ENCODE measurements at places on chromosomes 13 and 19.

DNA sequence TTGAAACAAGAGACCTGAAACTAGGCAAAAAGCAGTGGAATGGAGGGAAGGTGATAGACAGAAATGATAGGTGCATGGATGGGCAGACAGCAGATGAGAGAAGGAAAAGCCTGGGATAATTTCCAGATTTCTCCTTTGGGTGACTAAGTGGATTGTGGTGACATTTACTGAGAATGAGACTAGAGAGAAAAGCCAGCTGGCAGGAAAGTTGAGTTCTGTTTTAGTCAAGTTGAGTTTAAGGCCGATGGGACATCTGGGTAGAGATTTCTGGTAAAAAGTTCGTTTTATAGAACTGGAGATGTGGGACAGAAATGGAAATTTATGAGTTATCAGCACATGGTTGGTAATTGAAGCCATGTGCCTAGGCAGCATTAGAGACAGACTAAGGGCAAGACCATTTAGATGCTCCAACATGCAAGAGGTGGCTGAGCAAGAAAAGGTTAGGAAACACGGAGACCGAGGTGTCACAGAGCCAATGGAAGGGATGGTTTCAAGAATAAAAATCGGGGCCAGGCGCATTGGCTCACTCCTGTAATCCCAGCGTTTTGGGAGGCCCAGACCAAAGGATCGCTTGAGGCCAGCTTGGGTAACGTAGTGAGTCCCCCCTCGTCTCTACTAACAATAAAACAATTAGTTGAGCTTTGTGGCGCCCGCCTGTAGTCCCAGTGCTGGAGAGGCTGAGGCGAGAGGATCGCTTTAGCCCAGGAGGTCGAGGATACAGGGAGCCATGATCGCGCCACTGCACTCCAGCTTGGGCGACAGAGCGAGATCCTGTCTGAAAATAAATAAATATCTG, 9.6 kb upstream of the DGKH start:
- DNase-seq, result no peak

DNA sequence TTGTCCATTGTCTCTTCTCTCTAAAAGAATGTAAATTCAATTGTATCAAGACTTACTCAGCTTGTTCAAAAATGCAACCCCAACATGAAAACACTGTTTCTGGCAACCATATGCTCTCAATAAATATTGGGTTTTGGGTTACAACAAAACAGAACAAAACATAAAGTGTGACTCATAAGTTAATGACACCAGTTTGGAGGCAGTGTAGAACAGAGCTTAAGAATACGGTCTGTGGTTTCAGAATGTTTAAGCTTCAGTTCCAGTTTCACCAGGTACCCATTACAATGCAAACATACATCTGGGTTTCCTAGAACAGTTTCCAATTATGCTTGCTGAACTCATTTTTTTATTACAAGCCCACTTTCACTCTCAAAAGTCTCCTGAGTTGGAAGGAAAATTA, 285.8 kb upstream of the PCDH9 start:
- DNase-seq, result no peak

GRCh38 chr13:99995104-99995588, 13.6 kb downstream of the ZIC2 start:
- DNase-seq, result no peak

DNA sequence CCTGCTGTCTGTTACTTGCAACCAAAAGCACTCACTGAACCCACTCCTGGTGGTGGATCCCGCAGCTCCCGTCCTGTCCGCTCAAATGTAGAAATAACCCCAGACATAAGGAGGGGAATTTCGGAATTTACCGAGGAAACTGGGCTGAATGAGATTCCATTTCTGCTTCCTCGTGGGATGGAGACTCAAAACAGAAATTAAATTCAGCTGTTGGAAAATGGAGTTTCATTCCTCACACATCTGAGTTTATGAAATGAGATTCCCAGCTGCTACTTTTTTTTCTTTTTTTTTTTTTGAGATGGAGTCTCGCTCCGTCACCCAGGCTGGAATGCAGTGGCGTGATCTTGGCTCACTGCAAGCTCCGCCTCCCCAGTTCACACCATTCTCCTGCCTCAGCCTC, 44.3 kb downstream of the COLGALT1 start:
- DNase-seq, result no peak
